ENCODE measurements at places on chromosomes 16 and 17. TPM values are rescaled to one million over a fixed set of nuclear protein-coding genes. Genes with fewer than 3 reads are reported as not detected.
A peak's percentile ranks its signal among the peaks of the same experiment; 100 is the strongest.

The CA5A gene
- total RNA-seq = not detected

The SCARF1 gene
- total RNA-seq = 22.1 TPM

The CDH3 gene
- 0.80 TPM for total RNA-seq

The CLN3 gene
- total RNA-seq = 83.6 TPM

The NPIPA8 gene
- total RNA-seq = not detected

The HBZ gene
- total RNA-seq = not detected

The WNK4 gene
- 56.0 TPM for total RNA-seq

The KCNJ2 gene
- 3.1 TPM for total RNA-seq

GRCh38 chr16:65509172-65509571 lies 387.3 kb upstream of the CDH11 start:
- DNase-seq = no peak

DNA sequence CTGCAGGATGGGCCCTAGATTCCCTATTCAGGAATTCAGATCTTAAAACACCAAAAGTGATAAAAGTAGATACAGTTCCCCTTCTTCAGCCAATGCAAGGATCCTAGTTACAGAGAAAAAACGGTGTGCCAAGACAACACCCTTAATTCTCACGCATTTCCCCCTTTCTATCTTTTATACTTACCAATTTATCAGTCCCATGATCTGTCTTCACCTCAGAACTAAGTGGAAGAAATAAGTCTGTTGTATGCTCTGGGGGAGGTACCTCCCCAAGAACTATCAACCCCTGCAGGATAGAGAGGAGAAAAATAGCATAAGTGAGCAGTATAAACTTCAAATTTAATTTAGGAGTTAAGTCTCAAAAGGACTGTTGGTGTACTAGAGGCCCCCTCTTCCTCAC lies 83.2 kb downstream of the STH start:
- DNase-seq = no peak

DNA sequence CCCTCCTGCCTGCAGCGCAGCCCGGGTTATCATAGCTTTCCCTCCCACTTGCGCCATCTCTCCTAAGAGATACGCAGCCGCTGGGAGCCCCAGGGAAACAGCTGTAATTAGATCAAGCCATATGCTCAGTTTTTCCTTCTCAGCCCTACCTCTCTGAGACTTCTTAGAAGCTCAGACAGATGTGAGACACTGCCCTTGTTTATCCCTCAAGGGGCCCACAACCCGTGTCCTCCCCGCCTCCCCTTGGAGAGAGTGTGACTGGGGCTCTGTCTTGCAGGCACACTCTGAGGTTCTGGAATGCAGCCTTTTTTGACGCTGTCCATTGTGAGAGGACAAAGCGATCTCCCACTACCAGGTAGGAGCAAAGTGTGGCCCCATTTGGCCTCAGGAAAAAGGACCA lies 31.2 kb downstream of the CIBAR2 start:
- no peak for DNase-seq

DNA sequence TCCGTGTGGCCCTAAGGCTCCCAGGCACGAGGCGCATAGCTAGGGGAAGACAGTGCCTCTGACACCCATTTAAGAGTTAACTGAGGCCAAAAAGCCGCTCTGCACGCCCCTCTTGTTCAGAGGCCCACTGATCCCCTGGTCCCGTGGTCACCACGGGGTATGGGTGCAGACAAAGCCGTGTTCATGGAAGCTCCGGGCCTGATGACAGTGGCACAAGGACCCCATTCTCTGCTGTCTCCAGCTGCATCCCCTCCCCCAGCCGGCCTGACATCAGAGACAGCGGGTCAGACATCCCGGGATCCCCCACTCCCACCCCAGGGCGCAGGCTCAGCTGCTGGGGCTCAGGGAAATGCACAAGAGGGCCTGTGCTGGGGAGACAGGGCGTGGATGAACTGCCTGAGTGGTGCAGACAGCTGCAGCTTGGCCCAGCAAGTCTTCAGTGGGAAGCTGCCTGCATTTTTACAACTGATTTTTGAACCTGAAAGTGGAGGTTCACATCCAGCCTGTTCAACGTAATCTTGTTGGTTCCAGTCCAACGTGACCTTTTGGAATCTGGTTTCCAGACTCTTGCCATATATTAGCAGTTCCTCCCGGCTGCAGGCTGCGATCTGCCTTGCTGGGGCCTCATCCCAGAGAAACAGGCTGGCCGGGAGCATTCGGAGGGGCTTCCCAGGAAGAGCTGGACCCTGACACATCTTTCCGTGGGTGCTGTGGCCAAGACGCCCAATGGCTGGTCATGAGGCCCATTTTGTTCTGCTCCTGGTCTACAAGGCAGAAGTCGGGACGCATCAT lies 9.7 kb upstream of the BAHCC1 start:
- no peak for DNase-seq

GRCh38 chr16:73290258-73290657 lies 242.3 kb upstream of the ZFHX3 start:
- DNase-seq = no peak

- peak; percentile 86 for DNase-seq
Observed at GRCh38 chr16:29943846-29944799, 17.8 kb upstream of the TMEM219 start.

DNA sequence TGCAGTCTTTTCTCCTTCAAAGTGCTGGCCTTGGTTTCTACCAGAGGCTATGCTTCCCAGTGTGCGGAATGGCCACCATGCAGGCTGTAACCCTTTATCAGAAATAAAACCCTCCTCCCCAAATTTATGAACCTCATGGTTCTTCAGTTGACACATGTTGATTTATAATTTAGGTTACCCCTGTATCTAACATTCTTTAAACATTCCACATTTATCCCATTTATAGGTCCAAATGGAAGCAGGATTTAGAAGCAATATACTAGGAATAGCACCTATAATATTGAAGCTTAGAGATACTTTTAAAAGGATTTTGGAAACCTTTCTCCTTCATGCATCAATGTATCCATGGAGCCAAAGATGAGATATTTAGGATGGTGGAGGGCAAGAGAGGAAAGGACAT lies 438.8 kb upstream of the C16orf82 start:
- no peak for DNase-seq

GRCh38 chr16:28845761-28846079 lies 428 bp downstream of the TUFM start:
- DNase-seq = no peak

GRCh38 chr17:70168044-70168976 lies 1.0 kb upstream of the KCNJ2 start:
- DNase-seq = peak; percentile 76

GRCh38 chr16:8620535-8620934 lies 963 bp upstream of the METTL22 start:
- DNase-seq = no peak

DNA sequence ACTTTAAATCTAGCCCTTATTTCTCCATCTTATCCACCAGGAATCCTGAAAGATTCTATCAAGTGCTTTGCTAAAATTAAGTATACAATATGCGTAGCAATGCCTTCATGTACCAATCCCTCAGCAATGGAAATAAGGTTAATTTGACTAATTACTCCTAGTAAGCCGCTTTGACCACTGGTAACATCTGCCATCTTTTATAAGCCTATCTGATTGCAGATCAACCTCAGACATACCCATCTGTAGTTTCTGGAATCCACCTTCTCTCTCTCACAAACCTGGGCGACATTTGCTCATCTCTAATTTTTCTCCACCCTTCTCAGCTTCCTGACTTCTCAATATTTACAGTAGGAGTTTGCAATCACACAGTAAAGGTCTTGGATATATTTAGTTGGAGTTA lies 138.8 kb upstream of the CRHR1 start:
- DNase-seq = no peak

- no peak for DNase-seq
Observed at GRCh38 chr16:52308051-52308450, 238.9 kb downstream of the TOX3 start.

- no peak for DNase-seq
Observed at GRCh38 chr17:12553625-12554024, 112.1 kb upstream of the MYOCD start.

- no peak for DNase-seq
Observed at GRCh38 chr17:65633988-65634387, 72.5 kb upstream of the AXIN2 start.

GRCh38 chr17:2067048-2067561 lies 12.2 kb downstream of the HIC1 start:
- DNase-seq = no peak

DNA sequence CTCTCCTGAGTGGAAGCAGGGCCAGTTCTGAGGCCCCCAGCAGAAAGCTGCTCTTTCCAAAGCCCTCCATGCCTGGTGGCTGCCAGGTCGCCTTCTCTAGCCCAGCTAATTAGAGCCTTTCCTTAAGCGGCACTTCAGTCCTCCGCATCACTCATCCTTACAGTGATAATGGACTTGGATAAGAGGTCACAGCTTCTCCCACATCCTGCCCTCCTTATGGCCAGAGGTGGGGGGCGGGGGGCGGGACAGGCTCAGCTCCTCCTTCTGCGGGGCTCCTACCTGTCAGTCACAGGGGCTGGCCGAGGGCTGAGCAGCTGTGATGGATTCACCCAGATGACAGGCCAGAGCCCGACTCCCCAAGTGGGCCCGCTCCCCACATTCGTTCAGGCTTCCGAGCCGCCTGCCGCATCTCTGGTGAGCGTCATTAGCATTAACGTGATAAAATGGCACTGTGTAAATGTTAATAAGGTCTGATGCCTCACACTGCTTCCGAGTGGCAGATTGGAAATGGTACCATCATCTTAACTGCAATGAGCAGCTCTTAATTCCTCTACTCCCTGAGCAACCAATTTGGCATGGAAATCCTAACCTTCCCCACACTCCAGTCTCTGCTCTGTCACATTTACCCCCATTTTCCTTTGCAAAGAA lies 41.3 kb downstream of the GRIN2C start:
- DNase-seq = no peak
